T1000 (cell line): ENCODE measurements at places on chromosomes 2 and 18.

DNA sequence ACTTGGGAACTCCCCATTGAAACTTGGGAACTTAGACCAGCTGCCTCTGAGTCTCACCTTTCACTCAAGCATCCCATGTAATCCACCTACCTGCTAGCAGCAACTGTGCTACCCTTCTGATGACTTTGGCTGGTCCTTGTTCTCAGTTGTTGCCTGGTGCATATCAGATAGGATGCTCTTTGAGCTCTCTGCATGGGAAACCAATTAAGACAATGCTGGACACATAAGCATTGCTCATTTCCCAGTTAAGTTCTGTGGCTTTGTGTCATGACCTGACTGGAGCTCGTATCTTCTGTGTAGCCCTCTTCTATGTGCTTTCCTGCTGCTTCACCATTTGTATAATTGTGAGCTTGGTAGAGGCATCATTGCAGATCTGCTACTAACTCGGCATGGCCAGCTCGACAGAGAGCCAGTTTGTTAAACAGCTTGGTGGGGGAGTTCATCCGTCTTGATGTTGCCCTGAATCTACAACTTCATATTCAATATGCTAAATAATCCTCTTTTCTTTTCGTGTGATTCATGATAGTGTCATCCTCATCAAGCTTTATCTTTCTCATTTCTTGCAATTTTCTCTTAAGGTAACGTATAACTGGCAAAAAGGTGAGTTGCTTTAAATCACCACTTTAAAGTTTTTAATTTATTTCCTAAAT lies 447.5 kb upstream of the SLC14A2 start:
- no peak for DNase-seq

DNA sequence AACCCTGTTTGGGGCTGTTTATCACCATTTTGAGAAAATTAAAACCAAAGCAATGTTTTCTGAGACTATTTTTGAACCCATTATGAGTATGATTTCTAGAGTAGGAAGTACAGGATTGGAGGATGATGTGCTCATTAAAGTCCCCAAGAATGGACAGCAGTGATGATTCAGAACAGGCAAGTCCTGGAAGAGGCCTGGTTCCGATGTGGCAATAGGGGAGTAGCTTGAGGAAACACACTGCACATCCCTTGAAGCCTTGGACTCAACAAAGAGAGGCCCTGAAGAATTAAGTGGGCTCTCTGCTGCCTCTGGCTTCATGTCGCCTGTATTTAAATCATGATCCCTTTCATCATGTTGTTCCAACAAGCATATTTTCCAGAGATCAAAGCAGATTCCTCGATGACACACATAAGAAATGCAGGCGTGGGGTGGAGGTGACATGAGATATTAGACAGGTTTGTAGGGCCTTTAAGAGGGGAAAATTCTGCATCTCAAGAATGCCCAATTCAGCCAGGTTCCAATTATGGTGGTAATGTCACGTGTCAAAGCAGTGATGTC lies 242.2 kb downstream of the FHOD3 start:
- no peak for DNase-seq

DNA sequence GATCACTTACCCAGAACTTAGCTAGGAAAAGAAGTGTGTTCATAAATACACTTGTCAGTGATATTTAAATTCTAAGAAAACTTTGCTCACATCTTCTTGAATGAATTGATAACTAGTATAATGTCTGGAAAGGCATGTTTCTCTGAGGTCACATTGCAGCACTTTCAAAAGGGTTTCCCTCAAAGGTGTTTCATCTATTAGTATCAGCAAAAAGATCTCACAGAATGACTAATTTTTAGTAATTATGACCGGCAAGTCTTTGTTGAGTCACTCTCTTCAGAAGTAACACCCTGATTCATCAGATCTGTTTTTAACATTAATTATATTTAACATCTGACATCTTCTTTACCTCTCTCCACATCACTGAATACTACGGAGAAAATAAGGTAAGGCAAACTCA lies 222.3 kb downstream of the IKZF2 start:
- DNase-seq = no peak

GRCh38 chr18:44546954-44547353 lies 133.7 kb upstream of the SETBP1 start:
- no peak for DNase-seq

GRCh38 chr18:9712611-9713010 lies 4.5 kb downstream of the RAB31 start:
- DNase-seq = no peak

- peak; percentile 5 for DNase-seq
Measured at GRCh38 chr2:215830304-215830703, 183.0 kb downstream of the MREG start.

DNA sequence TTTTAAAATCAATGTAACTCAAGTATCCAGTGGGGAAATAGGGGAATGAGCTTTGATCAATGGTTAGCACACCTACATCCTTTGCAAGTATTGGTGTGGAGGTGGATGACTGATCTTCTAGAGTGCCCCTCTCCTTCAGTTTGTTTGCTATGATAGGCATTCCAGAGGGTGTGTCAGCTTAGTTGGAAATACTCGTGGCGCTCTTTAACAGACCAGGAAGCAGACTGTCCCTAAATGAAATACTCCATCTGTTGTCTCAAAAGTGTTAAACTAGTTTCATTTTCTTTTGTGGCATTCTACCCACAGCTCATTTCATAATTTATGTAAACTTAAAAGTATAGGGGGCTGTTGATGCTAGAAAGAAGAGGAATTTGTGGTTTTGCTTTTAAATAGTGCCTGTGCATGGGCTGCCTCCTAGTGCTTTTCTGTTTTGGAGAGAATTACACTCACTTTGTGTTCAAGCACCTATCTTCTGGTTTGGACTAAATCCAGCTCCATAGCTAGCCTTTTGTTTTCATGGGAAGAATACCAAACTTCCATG lies 66.2 kb downstream of the STAT1 start:
- no peak for DNase-seq

GRCh38 chr2:127624320-127624755 lies 21.6 kb upstream of the GPR17 start:
- no peak for DNase-seq

GRCh38 chr18:46953195-46953594 lies 35.8 kb downstream of the KATNAL2 start:
- no peak for DNase-seq

DNA sequence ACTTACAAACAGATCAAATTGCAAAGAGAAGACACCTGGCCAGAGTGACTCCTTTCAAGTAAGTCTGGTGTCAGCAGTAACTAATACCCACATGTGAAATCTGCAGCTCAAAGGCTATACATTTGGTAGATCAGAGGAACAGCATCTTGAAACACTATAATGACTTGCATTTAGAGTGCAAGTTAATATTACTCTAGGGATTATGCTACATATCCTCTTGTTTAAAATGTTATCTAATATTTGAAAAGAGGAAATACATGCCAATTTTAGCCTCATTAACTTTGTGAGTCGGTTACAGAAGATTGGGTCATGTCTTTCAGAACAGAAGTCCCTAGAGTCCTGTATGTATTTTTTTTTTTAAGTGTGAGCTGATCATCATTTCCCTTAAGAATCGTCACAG lies 15.2 kb downstream of the LANCL1 start:
- DNase-seq = no peak

DNA sequence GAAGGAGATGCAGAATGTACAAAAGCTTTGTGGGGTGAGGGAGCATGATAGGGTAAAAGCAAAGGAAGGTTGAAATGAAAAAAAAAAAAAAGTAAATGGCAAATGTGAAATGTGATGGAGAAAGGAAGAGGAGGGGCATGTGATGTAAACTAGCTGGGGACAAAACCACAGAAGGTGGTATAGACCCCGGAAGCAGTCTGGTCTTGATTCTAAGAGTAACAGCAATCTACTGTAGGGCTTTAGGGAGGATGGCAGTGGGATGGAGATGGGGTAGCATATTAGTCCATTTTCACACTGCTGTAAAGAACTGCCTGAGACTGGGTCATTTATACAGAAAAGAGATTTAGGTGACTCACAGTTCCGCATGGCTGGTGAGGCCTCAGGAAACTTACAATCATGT lies 362.0 kb downstream of the SOCS6 start:
- no peak for DNase-seq

GRCh38 chr2:108407864-108408729 lies 30.3 kb downstream of the SULT1C4 start:
- DNase-seq = no peak

DNA sequence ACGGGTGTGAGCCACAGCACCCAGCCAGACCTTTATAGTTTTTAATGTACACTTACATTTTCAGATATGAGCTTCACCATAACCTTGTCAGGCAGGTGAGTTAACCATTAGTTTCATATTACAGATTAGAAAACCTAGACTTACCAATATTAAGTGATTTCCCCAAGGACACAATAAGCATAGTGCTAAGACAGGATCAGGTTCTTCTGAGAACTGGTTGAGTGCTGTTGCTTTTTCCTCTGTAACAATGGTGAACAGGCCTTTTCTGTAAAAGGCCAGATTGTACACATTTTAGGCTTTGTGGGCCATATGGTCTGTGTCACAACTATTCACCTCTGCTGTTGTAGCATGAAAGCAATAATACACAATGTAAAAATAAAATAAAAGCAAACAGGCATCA lies 332.0 kb downstream of the PIK3C3 start:
- no peak for DNase-seq

DNA sequence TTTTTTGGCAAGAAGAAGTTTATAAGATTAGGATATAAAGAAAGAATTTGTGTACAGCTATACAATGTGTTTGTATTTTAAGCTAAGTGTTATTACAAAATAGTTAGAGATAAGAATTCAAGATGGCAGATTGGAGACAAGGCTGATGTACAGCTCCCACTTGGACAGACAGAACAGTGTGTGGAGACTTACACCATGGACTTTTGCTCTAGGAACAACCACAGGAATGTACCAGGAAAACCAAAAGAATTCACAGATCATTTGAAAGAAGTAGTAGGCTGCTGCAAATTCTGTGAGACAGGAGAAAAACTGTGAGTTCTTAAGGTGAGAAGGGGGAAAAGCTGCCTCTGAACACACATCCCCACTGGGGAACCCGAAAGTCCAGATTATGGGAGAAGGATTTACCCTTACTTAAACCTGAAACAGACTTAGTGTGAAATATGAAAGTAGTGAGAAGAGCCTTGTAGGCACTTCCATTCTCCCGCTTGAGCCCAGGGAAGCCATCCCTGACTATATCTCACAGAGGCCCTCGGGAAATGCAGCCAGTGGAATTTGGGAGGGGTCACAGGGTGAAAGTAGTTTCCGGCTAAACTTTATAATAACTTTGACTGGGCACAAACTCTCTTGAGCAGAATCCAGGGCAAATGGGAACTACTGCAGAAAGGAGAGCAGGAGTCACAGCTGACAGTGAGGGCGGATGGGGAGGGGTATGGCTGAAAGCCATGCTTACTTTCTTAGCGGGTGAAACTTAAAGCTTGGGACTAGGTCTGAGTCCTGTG lies 11.6 kb upstream of the RPRD1A start:
- no peak for DNase-seq

- no peak for DNase-seq
Measured at GRCh38 chr2:147450661-147451510, 393.9 kb upstream of the ACVR2A start.

DNA sequence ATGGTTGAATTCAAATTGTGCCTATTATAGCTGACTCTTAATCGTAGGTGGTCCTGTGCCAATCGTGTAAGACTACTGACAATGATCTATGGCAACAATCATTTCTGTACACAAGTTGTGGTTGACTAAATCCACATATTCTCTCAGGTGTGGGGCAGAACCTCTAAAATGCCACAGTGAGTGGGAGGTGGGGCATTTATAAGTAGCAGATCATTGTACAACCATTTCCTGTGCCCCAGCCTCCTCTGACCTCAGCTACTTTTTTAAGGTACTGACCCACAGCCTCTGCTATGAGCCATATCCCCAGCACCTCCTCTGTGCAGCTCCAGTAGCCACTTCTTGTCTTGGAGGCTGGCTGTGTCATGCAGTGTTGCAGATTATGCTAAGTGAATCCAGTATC lies 48.6 kb upstream of the RAPH1 start:
- DNase-seq = no peak

GRCh38 chr2:262117-262516 lies 1.7 kb downstream of the SH3YL1 start:
- DNase-seq = no peak

GRCh38 chr2:118469103-118469502 lies 378.3 kb downstream of the EN1 start:
- no peak for DNase-seq

- DNase-seq = no peak
Measured at GRCh38 chr2:146844226-146844990, 1000.4 kb upstream of the ACVR2A start.

DNA sequence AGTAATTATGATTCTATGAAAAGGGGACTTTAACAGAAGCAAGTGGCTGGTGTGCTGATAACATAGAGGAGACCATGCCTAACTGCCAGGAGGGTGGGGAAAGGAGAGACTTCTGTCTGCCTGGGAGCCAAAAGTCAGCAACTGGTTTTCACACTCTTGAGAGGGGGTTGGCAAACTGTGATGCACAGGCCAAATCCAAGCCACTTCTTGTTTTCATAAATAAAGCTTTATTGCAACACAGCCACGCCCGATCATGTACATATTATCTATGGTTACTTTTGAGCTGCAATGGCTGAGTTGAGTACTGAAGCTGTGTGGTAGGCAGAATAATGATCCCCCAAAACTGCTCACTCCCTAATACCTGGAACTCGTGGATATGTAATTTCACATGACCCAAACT lies 208.4 kb downstream of the LNPK start:
- DNase-seq = no peak

DNA sequence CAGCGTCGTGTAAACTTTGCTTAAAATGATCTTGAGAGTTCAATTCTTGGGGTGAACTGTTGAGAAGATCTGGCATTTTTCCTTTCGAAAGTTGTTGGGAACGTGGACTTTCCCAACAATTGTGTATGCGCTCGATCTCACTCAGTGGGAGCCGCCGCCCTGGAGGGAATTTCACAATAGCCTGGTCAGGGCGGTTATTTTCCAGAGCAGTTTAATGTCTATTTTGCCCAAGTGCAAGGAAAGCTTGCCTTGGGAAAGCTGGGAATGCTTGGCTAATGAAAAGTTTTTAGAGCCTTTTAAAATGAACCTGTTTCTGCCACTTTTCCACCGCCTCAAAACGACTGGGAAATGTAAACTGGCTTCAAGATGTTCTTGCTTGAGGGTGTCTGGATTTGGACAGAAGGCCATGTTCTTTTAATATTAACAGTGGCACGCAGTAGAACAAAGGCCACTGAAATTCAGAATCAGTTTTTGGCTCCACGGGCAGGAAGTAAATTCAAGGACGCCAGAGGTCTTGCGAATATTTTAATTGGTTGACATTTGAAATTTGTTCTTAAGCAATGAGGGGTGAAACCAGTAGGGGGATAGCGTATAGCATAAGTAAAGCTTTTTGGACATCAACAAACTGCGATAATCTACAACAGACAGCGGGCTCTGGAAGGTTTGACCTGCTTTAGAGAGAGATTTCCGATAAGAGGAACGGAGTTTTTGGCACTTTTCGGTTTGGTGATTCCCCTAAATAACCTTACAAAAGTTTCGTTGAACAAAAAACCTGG lies 1.2 kb downstream of the CFLAR start:
- DNase-seq = no peak

DNA sequence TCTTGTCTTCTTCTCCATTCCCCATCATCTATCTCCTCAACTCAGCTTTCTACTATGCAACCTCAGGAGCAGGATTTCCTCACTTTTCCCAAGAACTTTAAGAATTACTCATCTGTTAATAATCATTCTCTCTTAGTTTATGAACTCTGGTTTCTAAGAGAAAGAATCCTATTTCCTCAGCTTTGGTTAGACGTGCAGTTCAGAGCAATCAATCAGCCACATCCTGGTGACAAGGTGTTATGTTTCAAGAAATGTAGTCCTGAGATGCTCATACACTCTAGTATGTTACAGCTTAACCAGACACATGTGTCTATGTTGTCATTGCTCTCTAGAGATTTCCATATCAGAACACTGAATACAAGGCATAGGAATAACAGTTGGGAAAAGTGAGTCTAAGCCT lies 277.9 kb downstream of the MBD2 start:
- DNase-seq = no peak

GRCh38 chr2:40038646-40039045 lies 259.6 kb upstream of the THUMPD2 start:
- no peak for DNase-seq
